Purkinje cell (primary cell): ENCODE measurements at places on chromosomes 1 and 21. TPM values are rescaled to one million over a fixed set of nuclear protein-coding genes. Genes with fewer than 3 reads are reported as not detected.

Gene NPHS2
- not detected in 2 replicates for polyA plus RNA-seq

Gene BRDT
- polyA plus RNA-seq: 0.09 and 0.20 TPM in 2 replicates

Gene SYCP1
- 8.1 and 19.9 TPM in 2 replicates for polyA plus RNA-seq

Gene PLA2G2C
- polyA plus RNA-seq: not detected in 2 replicates

Gene SUSD4
- polyA plus RNA-seq: 153 and 160 TPM in 2 replicates

Gene TMOD4
- not detected in 2 replicates for polyA plus RNA-seq
